ENCODE measurements at places on chromosomes 6 and 20.

DNA sequence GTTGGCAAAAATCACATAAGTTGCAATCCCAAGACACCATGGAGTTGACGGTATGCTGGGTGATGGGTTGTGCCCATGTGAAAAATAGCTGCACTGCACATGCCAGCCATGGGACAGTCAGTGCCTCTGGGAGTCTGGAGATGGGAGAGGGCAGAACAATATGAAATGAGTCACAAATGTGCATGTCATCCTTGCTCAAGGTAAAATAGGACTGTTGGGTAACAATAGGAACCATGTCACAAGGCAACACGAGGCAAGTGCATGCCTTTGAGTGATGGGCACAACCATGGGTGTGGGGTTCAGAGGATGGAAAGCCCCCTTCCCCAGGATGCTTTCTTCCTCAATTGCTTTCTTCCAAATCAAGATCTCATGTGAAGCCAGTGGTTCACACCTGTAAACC lies 70.5 kb upstream of the PIM1 start:
- H3K27ac ChIP-seq: no peak overlapping the region
- H3K4me3 ChIP-seq: no peak overlapping the region
- no peaks in the 10 kb centered on the region for H3K27me3 ChIP-seq
- peaks cover 21% of the 10 kb centered on the region for H3K4me1 ChIP-seq

DNA sequence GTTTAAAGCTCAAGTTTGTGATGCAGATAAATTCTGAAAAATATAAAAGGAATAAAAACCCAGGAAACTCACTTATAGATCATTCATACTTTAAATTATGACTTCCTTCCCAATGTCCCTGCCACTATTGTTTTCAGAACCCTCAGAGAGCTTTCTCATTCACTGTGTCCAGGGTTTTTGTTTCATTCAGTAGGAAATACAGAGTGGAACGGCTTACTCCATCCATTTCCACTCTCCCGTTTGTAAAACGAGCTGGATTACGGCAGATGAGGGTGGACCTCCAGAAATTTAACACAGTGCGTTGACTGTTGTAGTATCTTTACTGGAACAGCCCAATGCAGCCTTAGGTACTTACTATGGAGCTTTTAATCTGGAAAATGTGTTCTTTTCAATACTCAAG lies 23.6 kb downstream of the BPIFA1 start:
- no peak overlapping the region for H3K4me3 ChIP-seq
- peaks cover 4% of the 10 kb centered on the region for H3K27me3 ChIP-seq
- no peak for DNase-seq
- no peaks in the 10 kb centered on the region for H3K36me3 ChIP-seq
- no peak overlapping the region for H3K27ac ChIP-seq

DNA sequence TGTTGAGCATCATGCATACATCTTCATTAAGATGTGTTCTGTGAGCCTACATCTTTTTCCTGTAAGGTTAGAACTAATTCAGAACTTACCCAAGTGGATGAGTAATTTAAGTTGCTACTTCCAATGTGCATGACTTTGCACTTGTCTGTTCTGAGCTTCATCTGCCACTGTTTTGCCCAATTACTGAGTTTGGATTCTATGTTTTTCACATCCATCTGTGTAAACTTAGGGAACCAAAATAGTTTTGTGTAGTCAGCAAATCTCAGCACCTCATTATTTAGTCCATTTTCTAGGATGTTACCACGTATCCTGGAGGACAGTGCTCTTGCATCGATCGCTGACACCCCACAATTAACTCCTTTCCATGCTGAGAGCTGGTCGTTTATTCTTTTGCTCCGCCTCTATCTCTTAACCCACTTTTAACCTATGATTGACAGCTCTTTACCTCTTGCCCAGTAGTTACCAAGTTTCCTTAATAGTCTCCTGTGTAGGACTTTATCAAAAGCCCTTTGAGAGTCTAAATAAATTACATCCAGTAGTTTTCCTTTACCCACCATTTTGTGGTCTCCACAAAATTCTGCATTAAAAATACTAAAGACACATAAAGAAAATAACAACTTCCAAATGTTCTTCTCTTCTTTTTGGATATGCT lies 44.2 kb upstream of the CITED2 start:
- no peak overlapping the region for H3K4me3 ChIP-seq
- H3K27me3 ChIP-seq: no peaks in the 10 kb centered on the region
- H3K4me1 ChIP-seq: no peaks in the 10 kb centered on the region
- H3K36me3 ChIP-seq: no peaks in the 10 kb centered on the region
- H3K27ac ChIP-seq: no peak overlapping the region
- DNase-seq: no peak

GRCh38 chr6:20467437-20467836 lies 65.8 kb downstream of the E2F3 start:
- H3K27ac ChIP-seq: no peak overlapping the region
- no peaks in the 10 kb centered on the region for H3K36me3 ChIP-seq
- H3K27me3 ChIP-seq: no peaks in the 10 kb centered on the region
- DNase-seq: no peak
- H3K4me1 ChIP-seq: no peaks in the 10 kb centered on the region

- no peak overlapping the region for H3K27ac ChIP-seq
- peaks cover 16% of the 10 kb centered on the region for H3K4me1 ChIP-seq
- H3K27me3 ChIP-seq: no peaks in the 10 kb centered on the region
- no peak overlapping the region for H3K4me3 ChIP-seq
These were observed 65.1 kb upstream of the DUSP22 start for GRCh38 chr6:227074-227782.

DNA sequence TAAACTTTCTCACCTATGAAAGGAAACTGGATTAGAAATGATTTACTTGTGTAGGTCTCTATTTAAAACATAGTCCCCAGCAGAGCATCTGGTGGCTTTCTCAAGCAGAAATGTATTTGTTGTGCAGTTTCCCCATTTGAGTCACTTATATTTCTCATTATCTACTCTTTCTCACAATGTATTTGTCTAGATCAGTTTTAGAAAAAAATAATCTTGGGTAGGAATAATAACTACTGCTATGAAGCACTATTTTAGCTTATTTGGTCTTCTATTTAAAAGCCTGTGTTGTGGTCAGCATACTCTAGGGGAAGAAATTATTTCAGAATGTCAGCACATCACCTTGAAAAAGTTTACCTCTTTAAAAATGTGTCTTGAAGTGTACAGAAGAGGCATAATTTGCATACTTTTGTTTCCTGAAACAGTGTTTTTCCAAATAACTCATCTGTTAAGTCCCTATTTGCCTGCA lies 60.9 kb upstream of the PRL start:
- no peaks in the 10 kb centered on the region for H3K27me3 ChIP-seq
- H3K36me3 ChIP-seq: no peaks in the 10 kb centered on the region
- no peak overlapping the region for H3K27ac ChIP-seq
- no peak overlapping the region for H3K4me3 ChIP-seq
- no peaks in the 10 kb centered on the region for H3K4me1 ChIP-seq
- DNase-seq: no peak

DNA sequence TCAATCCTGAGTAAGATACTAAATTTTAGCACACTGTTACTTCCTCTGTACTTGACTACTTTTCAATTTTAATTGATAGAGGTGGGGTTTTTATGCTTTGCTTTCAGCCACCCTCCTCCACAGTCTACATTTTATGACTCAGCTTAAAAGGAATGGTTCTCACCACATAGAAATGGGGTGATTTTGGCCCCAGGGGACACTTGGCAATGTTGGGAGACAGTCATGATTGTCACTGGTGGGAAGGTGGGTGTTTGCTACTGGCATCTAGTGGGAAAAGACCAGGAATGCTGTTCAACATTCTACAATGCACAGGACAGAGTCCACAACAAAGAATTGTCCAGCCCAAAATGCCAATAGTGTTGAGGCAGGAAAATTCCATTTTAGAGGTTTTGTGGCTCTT lies 71.3 kb downstream of the PCSK2 start:
- no peak overlapping the region for H3K27ac ChIP-seq
- H3K4me1 ChIP-seq: no peaks in the 10 kb centered on the region
- DNase-seq: no peak
- no peaks in the 10 kb centered on the region for H3K36me3 ChIP-seq

DNA sequence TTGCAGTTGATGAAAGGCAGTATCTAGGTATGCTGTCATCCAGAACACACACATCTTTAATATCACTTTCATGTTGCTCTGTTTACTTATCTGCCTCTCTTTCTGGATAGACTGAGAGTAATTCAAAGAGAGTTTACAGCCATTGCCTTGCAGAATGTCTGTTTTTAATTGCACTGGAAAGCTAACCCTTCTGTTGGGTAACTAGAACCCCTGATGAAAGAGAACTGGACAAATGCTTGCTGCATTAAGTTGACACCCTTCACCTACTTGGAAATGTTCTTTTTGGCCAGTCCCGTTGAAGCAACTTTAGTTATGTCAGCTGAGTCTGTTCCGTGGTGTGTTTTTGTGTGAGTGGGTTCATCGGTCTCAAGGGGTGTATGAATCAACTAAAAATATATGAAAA lies 383.8 kb upstream of the CITED2 start:
- no peaks in the 10 kb centered on the region for H3K27me3 ChIP-seq
- H3K36me3 ChIP-seq: no peaks in the 10 kb centered on the region

DNA sequence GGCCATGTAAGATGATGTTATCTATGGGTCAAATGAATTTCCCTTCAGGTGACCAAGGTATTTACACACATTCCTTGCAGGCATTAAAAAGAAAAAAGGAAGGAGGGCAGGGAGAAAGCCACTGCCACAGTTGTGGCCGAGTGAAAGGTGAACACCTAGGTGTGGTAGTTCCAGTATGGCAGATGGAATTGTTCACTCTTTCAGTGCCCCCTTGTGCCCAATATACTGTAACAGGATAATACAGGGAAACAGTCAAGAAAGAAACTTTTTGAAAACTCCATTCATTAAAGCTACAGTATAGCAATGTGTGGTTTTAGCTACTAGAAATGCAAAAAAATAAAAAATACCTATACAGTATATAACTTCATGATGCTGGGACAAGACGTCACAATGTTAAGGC lies 52.1 kb downstream of the BMP2 start:
- no peaks in the 10 kb centered on the region for H3K4me1 ChIP-seq
- no peak overlapping the region for H3K4me3 ChIP-seq
- DNase-seq: no peak
- H3K27me3 ChIP-seq: no peaks in the 10 kb centered on the region

DNA sequence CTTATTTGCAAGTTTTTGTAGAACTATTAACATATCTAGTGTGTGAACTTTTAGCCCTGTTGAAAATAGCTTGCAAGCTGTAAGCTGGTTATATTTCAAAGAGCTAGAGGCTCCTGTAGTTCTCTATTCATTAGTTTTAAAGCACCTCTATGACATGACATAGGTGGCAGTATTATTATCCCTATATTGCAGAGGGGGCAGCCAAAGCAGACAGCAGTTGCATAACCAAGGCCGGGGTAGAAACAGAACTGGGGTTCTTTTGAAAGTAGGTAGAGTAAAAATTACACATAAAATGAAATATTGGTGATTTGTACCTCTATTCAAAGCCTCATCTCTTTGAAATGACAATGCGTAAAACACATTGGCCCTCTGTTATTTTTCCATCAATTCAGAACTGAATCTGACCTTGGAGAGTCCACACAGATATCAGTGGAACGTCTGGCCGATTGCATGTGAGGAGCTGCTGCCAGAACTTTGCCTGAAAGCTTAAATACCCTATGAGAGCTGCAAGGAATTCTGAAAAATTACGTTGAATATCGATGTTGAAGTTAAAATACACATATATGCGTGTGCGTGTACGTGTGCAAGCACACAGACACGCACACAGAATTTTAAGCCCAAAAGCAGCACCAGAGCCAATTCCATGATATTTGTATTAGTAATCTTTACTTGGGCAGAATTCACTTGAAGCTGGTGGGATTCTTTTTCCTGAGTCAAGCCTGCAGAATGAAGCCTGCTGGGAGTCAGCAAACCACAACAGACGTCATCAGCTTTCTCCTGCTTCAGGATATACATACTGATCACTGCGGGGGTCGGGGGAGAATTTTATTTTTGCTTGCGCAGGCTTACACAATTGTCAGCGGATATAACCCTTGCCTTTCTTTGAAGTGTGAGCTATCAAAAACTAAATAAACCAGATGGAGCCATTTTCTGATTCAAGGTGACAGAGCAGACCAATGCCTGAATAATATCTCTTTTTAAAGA lies 163.2 kb downstream of the PDE7B start:
- H3K4me1 ChIP-seq: no peaks in the 10 kb centered on the region
- no peaks in the 10 kb centered on the region for H3K36me3 ChIP-seq
- DNase-seq: no peak
- no peak overlapping the region for H3K4me3 ChIP-seq

DNA sequence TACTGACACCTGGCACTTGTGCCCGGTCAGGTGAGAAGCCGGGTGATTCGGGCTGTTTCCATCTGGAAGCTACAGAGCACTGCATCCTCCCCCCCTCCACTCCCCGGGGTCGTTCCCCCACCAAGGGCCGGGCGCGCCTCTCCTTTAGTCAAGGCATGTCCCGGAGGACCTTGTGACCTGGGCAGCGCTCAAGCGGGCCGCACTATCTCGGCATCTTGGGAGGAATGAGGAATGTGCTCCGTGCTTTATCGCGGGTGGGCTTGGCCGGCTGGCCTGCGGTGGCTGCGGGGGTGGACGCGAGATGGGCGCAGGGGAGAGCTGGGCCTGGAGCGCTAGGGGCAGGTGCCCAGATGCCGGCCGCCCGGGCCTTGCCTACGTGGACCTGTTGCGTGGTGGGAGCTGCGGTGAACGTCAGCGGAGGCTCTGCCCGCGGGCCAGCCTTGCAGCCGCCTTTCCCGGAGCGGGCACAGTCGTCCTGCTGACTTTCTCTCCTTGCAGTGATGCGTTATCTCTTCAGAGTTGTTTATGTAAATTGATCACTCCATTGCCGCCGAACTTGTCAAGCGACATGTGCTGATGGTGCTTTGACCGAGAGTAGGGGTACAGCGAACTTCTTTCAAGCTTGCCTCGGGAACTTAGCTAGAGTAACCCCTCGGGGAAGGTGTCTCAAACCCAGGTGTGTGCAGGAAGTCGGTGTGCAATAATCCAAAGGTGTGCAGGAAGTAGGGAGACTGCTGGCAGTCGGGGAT lies 1.1 kb downstream of the LRRC1 start:
- H3K4me1 ChIP-seq: peaks cover 21% of the 10 kb centered on the region
- peak overlapping the region; percentile 82 for H3K4me3 ChIP-seq
- H3K27ac ChIP-seq: no peak overlapping the region
- no peak for DNase-seq

- no peak for DNase-seq
- no peaks in the 10 kb centered on the region for H3K4me1 ChIP-seq
- no peak overlapping the region for H3K4me3 ChIP-seq
- H3K27me3 ChIP-seq: peaks cover 5% of the 10 kb centered on the region
These were observed 873 bp upstream of the GCM2 start for GRCh38 chr6:10882657-10883171.

- H3K27me3 ChIP-seq: no peaks in the 10 kb centered on the region
- DNase-seq: no peak
- no peak overlapping the region for H3K27ac ChIP-seq
- no peak overlapping the region for H3K4me3 ChIP-seq
- H3K4me1 ChIP-seq: no peaks in the 10 kb centered on the region
These were observed 202.6 kb upstream of the STXBP5 start for GRCh38 chr6:147001621-147002020.

- H3K36me3 ChIP-seq: no peaks in the 10 kb centered on the region
- H3K4me3 ChIP-seq: no peak overlapping the region
- no peak for DNase-seq
- no peaks in the 10 kb centered on the region for H3K27me3 ChIP-seq
- no peaks in the 10 kb centered on the region for H3K4me1 ChIP-seq
These were observed 9.4 kb downstream of the SPDEF start for GRCh38 chr6:34546551-34547321.

Measured in CD8-positive, alpha-beta memory T cell (primary cell).